ENCODE measurements at places on chromosomes 3 and 15.
A peak's percentile ranks its signal among the peaks of the same experiment; 100 is the strongest.

DNA sequence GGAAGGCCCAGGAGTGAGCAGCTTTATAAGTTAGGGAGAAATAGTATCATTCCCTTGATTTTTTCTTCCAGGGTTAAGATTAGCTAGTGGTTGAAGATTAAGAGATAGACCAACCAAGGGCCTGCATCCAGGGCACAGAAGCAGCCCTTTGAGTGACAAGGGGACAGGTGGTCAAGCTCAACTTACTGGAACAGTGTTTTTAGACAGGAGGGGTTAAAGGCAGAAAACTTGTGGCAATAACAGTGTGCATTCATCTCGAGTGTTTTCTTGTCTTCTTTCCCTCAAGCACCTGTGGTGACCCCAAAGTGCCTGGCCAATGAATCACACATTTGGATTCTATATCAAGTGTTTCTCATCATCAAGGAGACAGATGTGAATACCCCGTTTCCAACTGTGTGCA, 267.5 kb downstream of the PDCD6IP start:
- DNase-seq, result no peak

GRCh38 chr3:195213639-195214315, 57.2 kb downstream of the XXYLT1 start:
- no peak for DNase-seq

- DNase-seq, result no peak
Observed at GRCh38 chr3:110938629-110939028, 133.0 kb upstream of the NECTIN3 start.

GRCh38 chr15:27831384-27832236, 267.5 kb downstream of the OCA2 start:
- DNase-seq, result no peak

DNA sequence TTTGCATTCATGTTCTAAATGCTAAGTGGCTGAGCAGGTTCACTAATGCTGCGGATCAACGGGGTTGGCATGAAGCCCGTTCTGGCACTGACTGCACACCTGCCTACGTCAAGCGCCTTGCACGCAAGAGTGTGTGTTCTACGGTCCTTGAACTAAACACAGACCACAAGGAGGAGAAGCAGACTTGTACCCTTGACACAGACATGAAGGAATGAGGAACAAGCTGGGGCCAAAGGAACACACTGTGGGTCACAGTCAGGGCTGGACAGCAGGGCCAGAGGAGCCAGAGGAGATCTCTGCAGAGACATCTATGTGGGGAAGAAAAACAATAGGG, 48.0 kb upstream of the LDHAL6B start:
- no peak for DNase-seq

GRCh38 chr15:73334086-73334485, 34.7 kb downstream of the HCN4 start:
- DNase-seq, result no peak

DNA sequence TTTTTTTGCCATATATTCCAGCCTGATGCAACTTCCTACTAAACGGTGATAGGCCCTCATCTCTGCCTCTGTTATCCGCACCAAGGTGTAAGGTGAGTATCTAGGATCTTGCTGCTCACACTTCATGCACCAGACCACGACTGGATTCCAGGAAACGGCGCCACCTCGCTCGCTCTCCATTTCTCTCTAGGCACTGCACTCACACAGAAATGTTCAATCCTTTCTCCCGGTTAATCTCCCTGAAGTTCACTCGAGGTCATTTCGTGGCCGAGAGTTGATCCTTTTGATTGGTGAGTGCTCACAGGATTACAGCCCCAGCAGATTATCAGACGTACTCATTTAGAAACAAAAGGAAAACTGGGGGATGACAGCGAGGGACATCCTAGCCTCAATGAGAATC, 28.1 kb downstream of the MCF2L2 start:
- DNase-seq, result peak; percentile 71

DNA sequence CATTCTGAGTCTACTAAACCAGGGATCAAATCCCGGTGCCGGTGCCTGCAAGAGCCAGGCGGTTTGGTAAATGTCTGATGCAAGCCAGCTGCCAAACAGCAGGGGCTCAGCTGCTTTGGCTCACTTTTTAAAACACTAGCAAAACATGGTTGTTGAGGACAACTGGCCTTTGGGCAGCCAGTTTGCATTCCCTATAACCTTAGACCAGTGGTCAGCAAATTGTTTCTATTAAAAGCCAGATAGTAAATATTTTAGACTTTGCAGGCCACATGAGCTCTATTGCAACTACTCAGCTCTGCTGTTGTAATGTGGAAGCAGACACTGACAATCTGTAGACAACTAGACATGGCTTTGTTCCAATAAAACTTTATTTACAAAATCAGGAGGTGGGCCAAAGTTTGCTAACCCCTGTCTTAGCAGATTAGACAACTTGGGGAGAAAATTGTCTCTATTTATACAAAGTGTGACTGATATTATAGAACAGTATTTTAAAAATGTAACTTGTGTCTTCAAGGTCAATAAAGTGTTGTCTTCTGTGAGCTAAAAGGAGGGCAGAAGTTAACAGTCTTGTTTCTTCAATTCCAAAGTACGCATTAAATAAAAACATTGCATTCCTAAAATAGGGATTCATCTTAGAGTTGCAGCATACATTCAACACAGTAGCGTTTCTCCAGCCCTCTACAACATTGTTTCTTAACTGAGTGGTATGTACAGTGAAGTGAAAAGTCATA, 67.6 kb downstream of the SSUH2 start:
- no peak for DNase-seq

GRCh38 chr3:136120373-136121348, 75.5 kb downstream of the MSL2 start:
- no peak for DNase-seq

- no peak for DNase-seq
Observed at GRCh38 chr3:131616719-131617118, 113.9 kb upstream of the MRPL3 start.

DNA sequence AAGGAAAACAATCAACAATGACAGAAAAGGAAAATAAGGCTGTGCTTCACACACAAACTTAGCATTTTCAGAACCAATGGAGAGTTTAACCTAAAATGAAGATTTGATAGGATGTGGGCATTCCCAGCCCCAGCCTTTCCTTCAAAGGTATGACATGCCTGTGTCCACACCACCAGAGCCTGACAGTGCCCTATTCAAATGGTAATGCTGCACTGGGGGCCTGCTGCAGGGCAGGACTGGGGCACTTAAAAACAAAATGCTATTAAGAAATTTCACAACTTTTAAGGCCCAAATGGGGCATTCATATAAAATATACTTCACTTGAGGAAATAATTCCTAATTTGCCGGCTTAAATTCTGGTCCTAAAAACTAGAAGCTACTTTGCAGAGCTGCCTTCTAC, 30.9 kb upstream of the TKT start:
- DNase-seq, result peak; percentile 54

DNA sequence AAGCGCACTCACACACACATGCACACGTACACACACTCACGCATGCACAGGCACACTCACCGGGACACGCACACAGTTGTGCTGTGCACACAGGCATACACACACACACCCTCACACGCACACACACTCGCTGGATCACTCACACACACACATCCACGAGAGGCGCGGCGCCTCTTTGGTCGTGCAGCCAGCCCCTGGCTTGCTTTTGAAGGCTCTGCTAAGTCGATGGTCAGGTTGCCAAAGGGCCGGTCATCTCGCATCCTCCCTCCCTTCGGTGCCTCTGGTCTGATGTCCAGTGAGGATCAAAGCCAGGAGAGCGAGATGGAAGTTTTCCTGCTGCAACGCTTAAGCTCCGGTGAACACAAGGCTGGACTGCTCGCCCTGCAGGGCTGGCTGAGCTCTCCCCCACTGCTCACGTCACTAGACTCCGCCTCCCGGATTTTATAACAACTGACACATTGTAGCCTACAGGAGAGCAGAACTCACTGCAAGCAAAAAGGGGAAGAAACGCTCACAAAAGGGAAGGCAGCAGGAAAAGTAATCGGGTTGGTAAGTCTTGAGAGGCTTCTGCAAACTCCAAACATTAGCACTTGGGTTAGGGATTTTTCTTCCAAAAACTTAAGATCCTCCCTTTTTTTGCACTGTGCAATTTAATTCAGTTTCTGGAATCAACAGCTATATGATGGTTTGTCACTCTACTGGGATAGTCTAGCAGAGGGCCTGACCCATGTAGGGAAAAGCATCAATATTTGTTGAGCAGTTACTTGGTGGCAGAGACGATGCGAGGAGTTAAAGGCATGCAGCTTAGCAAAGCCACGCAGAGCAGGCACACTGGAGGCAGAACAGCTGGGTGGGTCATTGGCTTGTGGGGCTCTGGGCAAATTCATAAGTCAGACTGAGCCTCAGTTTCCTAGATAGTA, at the start of gene SRGAP3:
SRGAP3 (minus strand) TSS at position 374 of the 920 bp plus-strand sequence. CDS start 695 bp downstream, outside the sequence.
- DNase-seq, result peak; percentile 94

DNA sequence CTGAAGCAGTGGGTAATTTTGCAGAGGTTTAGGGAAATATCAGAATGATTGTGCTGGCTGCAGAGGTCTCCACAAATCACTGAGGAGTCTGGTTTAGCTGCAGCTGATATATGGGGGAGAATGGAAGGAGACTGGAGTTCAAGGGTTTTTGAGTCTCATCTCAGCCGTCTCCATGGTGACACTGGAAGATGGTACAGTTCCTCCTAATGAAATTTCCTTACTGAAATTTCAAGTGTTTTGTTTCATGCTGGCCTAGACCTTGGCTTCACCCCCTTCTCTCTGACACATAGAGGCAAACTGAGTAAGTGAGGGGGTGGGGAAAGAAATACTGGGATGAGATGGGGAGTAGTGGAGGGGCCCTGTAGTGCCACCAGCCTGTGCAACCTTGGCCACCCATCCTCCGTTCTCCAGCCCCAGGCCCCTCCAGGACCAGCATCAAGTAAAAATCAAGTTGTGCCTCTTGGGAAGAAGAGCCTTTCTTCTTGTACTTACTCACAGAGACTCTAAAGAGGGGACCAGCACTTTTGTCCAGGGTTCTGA, 17.8 kb upstream of the MORF4L1 start:
- DNase-seq, result peak; percentile 2

- peak; percentile 79 for DNase-seq
Observed at GRCh38 chr3:196969660-196970546, 1.3 kb upstream of the PIGZ start.

- DNase-seq, result no peak
Observed at GRCh38 chr3:169509780-169510692, 153.5 kb downstream of the MECOM start.

DNA sequence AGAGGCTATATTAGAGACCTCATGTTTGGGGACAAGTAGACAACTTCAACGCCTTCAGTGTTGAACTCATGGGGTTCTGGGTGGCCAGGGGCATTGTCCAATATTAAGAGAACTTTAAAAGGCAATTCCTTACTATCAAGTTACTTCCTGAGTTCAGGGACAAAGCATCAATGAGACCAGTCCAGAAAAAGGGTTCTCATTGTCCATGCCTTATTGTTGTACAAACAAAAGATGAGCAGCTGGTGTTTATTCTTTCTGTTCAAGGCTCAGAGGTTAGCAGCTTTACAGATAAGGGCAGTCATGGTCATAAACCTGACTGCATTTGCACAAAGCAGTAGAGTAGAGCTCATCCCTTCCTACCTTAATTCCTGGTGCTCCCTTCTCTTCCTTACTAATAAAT, 18.5 kb upstream of the PDHB start:
- DNase-seq, result peak; percentile 46

DNA sequence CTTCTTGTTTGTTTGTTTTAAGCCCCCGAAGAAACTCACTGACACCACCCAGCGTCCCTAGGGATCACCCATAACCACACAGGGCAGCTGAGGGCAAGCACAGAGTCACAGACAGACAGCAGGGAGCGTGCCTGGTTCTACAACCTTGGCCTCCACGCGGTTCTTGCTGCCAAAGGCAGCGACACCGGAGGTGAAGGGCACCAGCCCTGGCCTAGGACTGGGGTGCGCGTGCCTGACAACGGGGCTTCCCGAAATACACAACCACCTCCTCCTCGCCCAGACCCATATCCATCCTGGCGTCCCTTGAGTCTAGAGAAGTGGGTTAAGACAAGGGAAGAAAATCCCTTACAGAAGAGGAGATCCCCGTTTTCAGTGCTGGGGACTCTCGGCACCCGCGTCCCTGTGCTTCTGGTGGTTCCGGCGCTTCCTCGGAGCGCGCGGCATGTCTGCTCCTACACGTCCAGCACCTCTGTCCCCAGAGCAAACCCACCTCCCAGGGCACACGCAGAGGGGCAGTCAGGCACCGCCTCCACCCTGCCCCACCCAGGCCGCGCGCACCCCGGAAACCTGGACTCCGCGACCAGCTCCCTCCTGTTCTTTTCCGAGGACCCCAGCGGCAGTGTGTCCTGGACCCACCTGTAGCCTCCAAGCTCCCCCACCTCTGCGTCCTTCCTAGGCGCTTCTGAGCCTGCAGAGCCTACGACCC, 911 bp downstream of the RFTN1 start:
- no peak for DNase-seq

DNA sequence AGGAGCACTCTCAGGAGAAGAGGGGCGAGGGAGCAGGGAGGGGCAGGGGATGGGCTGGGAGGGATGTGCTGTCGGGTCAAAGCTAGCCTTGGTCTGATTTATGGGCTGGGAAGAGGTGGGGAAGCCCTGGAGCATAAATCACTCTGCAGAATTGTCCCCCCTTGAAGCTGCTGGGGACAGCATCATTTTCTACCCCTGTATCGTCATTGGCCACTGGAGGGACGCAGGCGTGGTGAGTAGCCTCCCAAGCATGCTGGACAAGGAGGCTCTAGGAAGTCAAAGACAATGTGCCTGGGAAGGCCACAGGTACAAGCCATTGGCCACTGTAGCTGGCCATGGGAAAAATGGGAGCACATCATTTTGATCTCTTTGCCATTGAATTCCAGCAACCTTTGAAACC, 175.5 kb upstream of the CTDSPL start:
- DNase-seq, result no peak

DNA sequence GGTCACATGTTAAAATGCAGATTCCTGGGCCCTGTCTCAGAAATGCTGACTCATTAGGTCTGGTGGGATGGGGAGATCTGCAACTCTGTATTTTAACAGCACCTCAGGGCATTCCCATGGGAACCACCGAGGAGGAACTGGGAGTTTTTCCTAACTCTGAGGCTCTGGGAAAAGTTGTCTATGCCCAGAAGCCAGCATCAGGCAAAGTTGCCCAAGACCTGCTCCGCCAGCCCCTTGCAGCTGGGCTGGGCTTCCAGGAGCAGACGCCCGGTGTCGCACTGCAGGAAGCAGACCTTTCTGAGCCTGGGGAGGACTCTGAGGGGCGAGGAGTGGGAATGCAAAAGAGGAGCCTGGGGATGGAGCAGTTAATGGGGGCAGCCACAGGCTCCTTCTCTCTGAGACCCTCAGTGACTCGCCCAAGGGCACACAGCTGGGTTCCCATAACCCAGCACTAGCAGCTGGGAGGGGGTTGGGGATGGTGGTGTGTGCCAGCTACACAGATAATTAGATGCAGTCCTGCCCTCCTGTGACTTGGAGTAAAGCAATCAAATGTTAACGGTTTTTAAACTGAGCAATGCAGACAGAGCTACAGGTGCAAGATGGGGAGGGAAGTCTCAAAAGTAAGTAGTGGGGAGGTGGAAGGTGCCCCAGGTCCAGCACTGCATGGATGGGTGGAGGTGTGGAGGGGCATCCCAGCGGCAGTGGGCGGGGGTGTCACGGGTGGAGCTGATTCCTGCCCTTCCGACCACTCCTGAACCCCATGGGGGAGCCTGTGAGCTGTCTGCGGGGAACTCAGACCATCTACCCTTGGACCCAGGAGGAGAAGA, 100.4 kb downstream of the LSM3 start:
- DNase-seq, result no peak
